ENCODE measurements at places on chromosomes 16 and 17. TPM values are rescaled to one million over a fixed set of nuclear protein-coding genes. Genes with fewer than 3 reads are reported as not detected.

DNA sequence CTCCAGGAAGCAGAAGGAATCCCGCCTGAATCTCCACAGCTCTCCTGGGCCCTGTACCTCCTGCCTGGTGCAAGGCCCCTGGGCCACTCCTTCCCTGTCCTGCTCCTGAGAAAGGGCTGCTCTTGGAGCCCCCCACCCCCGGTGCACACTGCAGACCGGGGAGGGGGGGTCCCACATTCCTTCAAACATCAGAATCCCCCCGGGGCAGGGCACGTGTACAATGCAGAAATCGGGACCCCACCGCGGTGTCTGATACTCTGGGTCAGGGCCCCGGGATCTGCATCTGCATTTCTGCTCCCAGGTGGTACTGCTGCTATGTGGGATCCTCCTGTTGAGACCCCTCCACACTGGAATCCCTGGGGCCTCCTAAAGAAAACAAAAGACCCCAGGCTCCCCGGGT is 99.5 kb upstream of the GSE1 start:
- H3K36me3 ChIP-seq = no peaks in the 10 kb centered on the region
- H3K27me3 ChIP-seq = no peaks in the 10 kb centered on the region
- H3K4me1 ChIP-seq = peaks cover 33% of the 10 kb centered on the region
- no peak overlapping the region for H3K27ac ChIP-seq

DNA sequence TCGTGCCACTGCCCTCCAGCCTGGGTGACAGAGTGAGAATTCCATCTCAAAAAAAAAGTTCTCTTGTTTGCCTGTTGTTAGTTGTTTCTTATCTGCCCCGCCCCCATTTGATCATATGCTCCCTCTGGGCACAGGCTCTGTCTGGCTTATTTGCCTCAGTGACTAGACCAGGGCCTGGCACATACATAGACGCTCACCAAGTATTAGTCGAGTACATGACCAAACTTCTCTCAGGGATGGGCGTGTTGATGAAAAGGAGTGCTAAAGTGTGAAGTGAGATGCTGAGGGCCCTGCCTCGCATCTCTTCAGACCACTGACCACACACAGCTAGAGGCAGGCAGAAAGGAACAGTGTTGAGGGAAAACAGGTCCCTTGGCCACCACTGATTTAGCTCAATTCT is 3.3 kb upstream of the HELZ start:
- H3K4me3 ChIP-seq = no peak overlapping the region
- no peak for DNase-seq
- H3K27me3 ChIP-seq = no peaks in the 10 kb centered on the region
- no peaks in the 10 kb centered on the region for H3K36me3 ChIP-seq

DNA sequence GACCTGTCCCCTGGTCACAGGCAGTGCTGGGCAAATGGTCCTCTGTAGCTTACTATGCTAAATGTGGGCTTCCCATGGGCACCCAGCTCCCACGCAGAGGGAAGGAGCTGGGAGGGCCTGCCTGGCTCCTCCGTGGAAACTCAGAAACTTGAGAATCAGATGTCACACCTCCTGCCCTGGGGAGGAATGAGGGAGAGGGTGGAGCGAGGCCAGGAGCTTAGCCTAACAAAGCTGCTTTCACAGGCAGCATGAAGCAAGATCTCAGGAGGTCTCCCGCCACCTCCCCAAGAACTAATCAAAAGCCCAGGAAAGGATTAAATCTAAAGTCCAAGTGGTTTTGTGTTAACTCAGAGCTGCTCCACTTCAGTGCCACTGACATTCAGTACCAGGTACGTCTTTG is 33.6 kb upstream of the XYLT2 start:
- no peak overlapping the region for H3K4me3 ChIP-seq
- no peaks in the 10 kb centered on the region for H3K4me1 ChIP-seq
- H3K27ac ChIP-seq = no peak overlapping the region
- DNase-seq = peak; percentile 22
- no peaks in the 10 kb centered on the region for H3K36me3 ChIP-seq

DNA sequence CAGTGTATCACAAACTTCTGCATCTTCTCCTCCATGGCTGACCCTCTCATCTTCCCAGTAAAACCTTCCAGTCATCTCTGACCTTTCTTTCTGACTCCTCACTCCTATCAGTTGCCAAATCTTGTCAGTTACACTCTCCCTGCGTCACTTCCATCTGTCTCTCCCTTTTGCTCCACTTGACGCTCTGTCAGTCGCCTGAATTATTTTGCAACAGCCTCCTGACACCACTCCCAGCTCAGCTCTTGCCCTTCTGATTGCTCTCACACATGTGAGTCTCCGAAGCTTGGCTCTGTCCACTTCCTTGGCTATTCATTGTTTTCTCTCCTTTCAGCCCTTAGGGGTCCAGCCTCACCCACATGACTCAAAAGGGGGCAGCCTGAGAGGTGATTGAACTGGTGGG is 27.7 kb downstream of the DHRS7C start:
- no peaks in the 10 kb centered on the region for H3K27me3 ChIP-seq
- no peaks in the 10 kb centered on the region for H3K36me3 ChIP-seq
- H3K27ac ChIP-seq = no peak overlapping the region
- no peak for DNase-seq
- H3K4me3 ChIP-seq = no peak overlapping the region
- no peaks in the 10 kb centered on the region for H3K4me1 ChIP-seq

SLC7A6 gene
- total RNA-seq = 11.9 TPM

All from fibroblast of lung (primary cell).